ENCODE measurements at places on chromosomes 16 and 17. TPM values are rescaled to one million over a fixed set of nuclear protein-coding genes. Genes with fewer than 3 reads are reported as not detected.

The SMIM22 gene
- not detected for total RNA-seq

The TEKT5 gene
- not detected for total RNA-seq

The CCL4 gene
- 2.6 TPM for total RNA-seq

The TOX3 gene
- total RNA-seq: 15.7 TPM

The TP53TG3D gene
- total RNA-seq: not detected
